Fibroblast of villous mesenchyme (primary cell): ENCODE measurements at places on chromosomes 7 and 10. TPM values are rescaled to one million over a fixed set of nuclear protein-coding genes. Genes with fewer than 3 reads are reported as not detected.

GRCh38 chr7:5282543-5283316 lies at the start of gene SLC29A4:
Gene SLC29A4 (plus strand): TSS chr7:5282943. CDS start chr7:5287817, 4,874 bp downstream.
- DNase-seq = peak; percentile 12

C7orf57 gene
- under 0.01 and 0.43 TPM in 2 replicates for total RNA-seq

DNA sequence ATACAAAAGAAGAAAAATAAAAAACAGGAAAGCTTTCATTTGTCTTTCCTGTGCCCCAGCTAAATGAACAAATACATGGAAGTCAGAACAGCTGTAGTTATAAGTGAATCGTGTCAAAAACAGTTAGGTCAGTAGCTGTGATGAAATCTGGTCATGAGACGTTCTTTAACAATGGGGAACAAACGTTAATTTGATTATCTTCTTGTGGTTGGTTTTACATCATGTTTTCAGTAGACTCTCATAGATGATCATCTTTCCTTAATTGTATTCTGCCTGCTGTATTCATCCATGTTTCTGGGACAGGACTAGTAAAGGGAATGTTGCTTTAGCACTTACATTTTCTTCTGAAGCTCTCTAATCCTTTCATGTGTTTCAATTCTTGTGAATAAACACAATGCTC lies 97.0 kb downstream of the PCLO start:
- no peak for DNase-seq

GRCh38 chr10:113475381-113475807 lies 77.5 kb upstream of the HABP2 start:
- DNase-seq = no peak

GRCh38 chr10:86938260-86938659 lies 19.2 kb downstream of the MMRN2 start:
- DNase-seq = no peak

EZH2 gene
- total RNA-seq = 10.6 and 12.1 TPM in 2 replicates

DNA sequence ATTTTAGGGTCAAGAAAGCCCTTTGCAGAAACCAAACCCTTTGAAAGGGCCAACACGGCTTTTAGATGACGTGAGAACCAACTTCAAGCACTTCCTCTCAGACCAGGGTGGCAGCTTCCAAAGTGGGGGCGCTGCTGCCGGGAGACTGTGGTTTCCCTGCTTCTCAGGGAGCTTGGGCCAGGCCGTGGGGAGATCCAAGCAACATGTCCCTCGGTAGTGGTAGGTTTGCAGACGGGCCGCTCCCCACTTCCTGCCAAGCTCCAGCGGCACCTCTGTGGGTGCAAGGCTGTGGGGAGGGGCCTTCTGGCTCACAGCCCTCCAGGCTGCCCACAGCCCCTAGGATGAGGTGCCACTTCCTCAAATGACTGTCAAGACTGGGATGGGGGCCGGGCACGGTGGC lies 132.4 kb downstream of the FAM53B start:
- no peak for DNase-seq

FAM20C gene
- total RNA-seq = 16.8 and 33.2 TPM in 2 replicates

DNA sequence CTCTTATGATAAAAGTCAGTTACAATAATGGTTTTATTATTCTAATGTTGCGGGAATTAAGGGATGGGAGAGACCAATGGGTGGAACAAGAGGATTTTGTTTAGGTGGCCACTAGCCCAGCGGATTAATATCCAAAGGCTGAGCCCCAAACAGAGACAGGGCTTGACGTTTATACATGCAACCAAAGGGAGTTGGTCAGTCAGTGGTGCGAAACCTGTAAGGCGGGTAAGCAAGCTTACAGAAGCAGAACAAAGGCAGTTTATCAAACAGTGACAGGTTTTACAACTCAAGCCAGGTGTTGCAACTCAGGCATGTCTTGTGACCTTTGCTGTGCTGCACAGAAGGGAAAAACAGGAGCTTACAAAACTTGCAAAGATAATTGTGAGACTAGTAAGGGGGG lies 622.9 kb upstream of the MBL2 start:
- DNase-seq = peak; percentile 1

DNA sequence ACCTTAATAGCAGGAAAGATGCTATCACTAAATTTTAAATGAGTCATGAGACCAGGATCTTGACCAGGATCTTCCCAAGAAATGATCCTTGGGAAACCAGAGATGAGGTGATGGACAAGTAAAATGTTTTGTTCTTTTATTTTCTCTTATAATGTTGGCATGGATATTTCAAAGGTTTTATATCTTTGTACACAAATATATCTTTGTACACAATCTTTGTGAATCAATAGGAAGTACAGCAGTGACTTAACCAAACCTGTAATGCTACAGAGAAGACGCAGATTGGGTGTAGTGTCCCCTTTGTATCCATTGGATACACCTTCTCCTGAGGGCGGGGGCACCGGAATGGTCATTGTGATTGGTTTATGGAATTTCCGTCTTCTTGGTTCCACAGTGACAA lies 180.1 kb upstream of the CCDC6 start:
- DNase-seq = no peak

DNA sequence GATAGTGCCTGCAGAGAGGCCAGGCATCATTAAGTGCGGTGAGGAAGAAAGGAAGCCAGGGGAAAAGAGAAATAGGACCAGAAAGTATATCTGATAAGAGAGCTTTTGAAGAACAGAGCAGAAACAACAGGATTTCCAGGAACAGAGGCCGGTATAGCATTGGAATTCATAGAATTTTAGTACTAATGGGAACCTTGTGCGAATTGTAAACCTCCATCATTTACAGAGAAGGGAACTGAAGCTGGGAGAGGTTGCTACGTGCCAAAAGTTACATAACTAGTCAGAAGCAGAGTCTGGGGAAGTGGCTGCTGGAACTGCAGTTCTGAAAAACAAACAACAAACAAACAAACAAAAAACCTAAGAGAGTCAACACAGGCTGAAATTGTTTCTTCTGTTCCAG lies 5.4 kb upstream of the ZMYND11 start:
- no peak for DNase-seq

DNA sequence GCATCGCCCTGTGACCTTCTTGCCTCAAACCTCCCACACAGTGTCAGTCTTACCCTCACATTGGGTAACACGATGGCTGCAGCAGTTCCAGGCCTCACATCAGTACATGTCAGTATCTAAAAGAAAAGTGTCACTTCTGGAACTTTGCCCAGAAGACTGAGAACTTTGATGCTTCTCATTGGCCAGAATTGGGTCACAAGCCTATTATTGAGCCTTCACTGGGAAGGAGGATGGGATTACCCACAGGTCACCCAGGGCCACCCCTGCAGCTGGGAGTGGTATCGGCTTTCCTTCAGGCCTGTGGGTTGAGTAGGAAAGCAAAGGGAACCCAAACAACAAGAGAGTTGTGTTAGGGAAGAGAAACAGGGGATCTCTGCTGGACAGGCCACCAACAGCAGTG lies 111.5 kb downstream of the NPY start:
- no peak for DNase-seq

GRCh38 chr7:77252506-77252905 lies 52.9 kb upstream of the FGL2 start:
- no peak for DNase-seq

PIK3CG gene
- total RNA-seq = 0.43 and 0.64 TPM in 2 replicates

- no peak for DNase-seq
These were observed 205.7 kb downstream of the SLC25A13 start for GRCh38 chr7:96116173-96116572.

DNA sequence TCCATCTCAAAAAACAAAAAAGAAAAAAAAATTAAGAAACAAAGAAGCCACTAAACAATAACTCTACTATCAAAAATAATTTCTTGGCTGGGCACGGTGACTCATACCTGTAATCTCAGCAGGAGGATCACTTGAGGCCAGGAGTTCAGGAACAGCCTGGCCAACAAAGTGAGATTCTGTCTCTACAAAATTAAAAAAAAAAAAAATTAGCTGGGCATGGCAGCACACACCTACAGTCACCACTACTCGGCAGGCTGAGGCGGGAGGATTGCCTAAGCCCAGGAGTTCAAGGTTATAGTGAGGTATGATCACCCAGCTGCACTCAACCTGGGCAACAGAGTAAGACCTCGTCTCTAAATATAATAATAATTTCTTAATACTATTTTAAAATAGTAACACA lies 69.0 kb downstream of the PARD3 start:
- DNase-seq = no peak
